ENCODE measurements at places on chromosomes 3 and 15.

DNA sequence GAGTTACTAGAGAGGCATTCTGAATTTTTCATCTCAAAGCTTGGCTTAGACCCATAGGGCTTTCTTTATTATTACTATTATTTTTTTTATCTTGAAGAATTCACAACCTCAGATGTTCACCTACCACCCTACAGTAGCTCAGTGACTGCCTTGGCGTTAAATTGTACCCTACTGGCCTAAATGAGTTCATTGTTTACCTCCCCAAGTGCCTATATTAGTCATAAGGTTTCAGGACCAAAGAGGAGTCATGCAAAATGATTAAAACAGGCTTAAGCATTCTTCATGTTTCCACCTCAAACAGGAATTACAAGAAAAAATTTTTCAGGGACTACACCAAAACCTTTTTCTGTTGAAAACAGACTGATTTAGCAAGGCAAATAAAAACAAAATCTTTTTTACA lies 751.5 kb downstream of the SQOR start:
- no peaks in the 10 kb centered on the region for H3K36me3 ChIP-seq
- no peak overlapping the region for H3K4me3 ChIP-seq
- no peak for DNase-seq

DNA sequence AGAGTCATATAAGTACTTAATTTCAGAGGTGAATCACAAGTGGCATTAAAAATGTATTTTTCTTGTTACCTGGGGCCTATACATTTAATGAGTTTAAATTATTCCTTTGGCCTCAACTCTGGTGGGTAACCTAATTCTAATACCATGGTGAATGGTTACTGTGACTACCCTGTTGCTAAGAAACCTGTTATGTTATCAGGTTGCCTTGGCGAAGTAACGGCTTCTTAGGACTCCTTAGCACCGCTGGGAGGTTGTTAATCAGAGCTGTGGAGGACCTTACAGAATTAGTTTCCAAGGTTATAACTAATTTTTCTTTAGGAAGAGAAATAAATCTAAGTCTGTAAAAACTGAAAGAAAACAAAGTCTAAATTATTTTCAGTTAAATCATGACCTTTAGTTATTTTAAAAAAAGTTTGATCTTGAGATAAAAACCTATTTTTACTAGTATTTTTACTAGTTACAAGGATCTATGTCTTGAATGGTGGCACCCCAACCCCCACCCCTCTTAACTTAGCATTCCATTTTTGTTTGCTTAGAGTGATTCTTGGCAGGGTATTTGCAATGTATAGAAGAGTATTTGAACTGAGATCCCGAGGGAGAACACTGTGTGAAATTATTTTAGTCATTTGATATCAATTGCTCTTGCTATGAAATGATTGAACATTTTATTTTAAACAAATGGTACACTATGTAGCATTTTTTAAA lies 155.5 kb downstream of the FNDC3B start:
- H3K4me3 ChIP-seq: no peak overlapping the region
- peaks cover 36% of the 10 kb centered on the region for H3K4me1 ChIP-seq
- DNase-seq: no peak
- H3K27ac ChIP-seq: no peak overlapping the region
- no peaks in the 10 kb centered on the region for H3K27me3 ChIP-seq

GRCh38 chr3:24709956-24710355 lies 215.3 kb upstream of the THRB start:
- H3K27me3 ChIP-seq: no peaks in the 10 kb centered on the region
- no peak overlapping the region for H3K27ac ChIP-seq
- no peak overlapping the region for H3K4me3 ChIP-seq
- H3K4me1 ChIP-seq: no peaks in the 10 kb centered on the region

GRCh38 chr3:135134684-135135075 lies 339.6 kb downstream of the EPHB1 start:
- DNase-seq: no peak
- no peaks in the 10 kb centered on the region for H3K27me3 ChIP-seq
- no peaks in the 10 kb centered on the region for H3K36me3 ChIP-seq
- no peaks in the 10 kb centered on the region for H3K4me1 ChIP-seq
- no peak overlapping the region for H3K27ac ChIP-seq

DNA sequence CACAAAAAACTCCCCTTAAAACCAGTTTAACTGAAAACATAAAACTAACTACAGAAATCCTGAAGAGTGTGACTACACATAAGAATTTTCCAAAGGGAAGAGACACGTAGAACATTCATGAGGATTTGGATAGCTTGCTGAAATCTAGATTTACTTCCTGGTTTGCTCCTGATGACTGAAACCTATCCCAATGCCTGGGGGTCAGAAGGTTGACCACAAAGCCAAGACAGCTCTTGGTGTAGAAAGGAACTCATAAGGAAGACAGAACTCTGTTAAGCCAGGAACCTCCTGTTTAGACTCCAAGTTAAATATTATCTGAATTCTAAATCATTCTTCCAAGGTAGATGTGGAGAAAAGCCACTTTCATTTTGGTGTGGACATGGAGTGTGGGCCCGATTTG lies 92.8 kb downstream of the TFG start:
- H3K4me3 ChIP-seq: no peak overlapping the region
- DNase-seq: no peak
- H3K27me3 ChIP-seq: no peaks in the 10 kb centered on the region
- no peaks in the 10 kb centered on the region for H3K4me1 ChIP-seq
- no peak overlapping the region for H3K27ac ChIP-seq

DNA sequence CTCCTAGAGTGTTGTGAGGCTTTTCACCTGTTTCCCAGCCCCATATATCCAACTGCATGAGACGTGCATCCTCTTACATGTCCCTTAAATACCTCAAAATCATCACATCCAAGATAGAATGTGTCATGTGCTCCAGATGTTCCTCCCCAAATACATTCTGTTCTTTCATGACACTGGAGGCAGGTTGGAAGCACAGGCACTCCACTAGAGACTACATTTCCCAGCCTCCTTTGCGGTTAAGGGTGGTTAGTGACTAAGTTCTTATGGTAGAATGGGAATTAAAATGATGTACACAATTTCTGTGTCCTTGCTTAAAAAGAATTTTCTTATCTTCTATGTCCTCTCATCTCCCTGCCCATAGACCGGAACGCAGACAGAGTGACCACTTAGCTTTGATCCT lies 34.3 kb downstream of the TMEM40 start:
- H3K27me3 ChIP-seq: no peaks in the 10 kb centered on the region
- H3K27ac ChIP-seq: no peak overlapping the region
- no peaks in the 10 kb centered on the region for H3K36me3 ChIP-seq
- H3K4me1 ChIP-seq: peaks cover 16% of the 10 kb centered on the region
- H3K4me3 ChIP-seq: no peak overlapping the region

DNA sequence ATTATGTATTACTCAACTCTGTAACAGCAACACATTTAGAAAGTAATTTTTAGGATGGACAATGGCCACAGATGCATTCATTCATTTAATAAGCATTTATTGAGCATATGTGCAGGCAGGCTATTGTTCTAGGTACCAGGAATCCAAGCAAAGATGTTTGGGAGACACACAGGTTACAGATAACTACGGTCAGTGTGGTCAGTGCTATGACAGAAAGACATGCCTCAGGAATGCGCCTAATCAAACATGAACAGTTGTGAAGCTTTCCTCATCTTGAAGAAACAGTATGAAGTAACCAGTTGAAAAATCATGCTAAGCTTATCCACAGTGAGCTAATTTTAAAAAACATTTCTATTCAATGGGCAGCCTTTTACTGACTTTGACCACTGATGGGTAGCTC lies 155.4 kb upstream of the CCDC54 start:
- no peak overlapping the region for H3K4me3 ChIP-seq
- H3K27me3 ChIP-seq: no peaks in the 10 kb centered on the region
- H3K27ac ChIP-seq: no peak overlapping the region

DNA sequence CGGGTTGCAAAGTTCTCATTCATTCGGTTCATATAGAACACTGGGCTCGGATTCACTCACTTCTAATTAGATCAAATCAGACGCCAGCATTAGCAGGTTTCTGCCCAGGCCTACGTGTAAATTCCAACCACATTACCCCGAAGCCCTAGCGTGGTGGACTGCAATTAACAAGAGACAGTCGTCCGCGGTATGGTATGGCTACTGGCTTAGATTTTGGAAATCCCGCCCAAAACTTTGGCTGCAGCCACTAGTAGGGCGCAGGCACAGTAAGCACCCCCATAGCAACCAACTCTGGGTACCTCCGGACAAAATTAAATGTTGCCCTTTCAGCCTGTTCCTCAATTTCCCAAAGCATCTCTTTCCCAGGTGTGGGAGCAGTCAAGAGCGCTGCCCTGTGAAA lies 771 bp downstream of the RARRES1 start:
- H3K27ac ChIP-seq: peak overlapping the region; percentile 69
- H3K27me3 ChIP-seq: no peaks in the 10 kb centered on the region
- H3K36me3 ChIP-seq: no peaks in the 10 kb centered on the region

- no peak overlapping the region for H3K27ac ChIP-seq
- H3K27me3 ChIP-seq: no peaks in the 10 kb centered on the region
- H3K36me3 ChIP-seq: no peaks in the 10 kb centered on the region
- H3K4me3 ChIP-seq: no peak overlapping the region
- DNase-seq: no peak
- H3K4me1 ChIP-seq: no peaks in the 10 kb centered on the region
Observed at GRCh38 chr3:162629372-162629771, 1132.8 kb downstream of the OTOL1 start.

GRCh38 chr3:185789891-185790830 lies 34.7 kb downstream of the IGF2BP2 start:
- H3K27me3 ChIP-seq: no peaks in the 10 kb centered on the region
- H3K27ac ChIP-seq: no peak overlapping the region
- H3K4me3 ChIP-seq: no peak overlapping the region
- no peaks in the 10 kb centered on the region for H3K36me3 ChIP-seq
- H3K4me1 ChIP-seq: no peaks in the 10 kb centered on the region

- H3K36me3 ChIP-seq: no peaks in the 10 kb centered on the region
- H3K27ac ChIP-seq: no peak overlapping the region
- H3K27me3 ChIP-seq: no peaks in the 10 kb centered on the region
- no peak for DNase-seq
Observed at GRCh38 chr15:52417521-52417920, 111.2 kb downstream of the MYO5A start.

DNA sequence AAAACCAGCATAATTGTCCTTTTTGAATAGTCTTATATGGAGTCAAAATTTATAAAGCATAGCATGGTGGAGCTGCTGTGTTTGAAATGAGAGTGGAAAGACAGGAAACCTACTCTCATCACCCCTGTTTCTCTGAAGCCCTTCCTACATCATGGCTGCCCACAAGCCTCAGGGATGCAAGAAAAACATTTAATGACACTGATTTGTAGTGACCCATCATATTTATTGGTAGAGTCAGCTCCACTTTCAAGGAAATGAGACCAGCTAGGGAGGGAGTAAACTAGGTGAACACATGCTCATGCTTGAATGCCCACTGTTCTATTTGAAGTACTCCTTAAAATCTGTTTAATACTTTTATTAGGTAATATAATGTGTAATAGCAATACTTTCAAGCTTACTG lies 494.3 kb upstream of the KCNMB2 start:
- no peaks in the 10 kb centered on the region for H3K4me1 ChIP-seq
- no peaks in the 10 kb centered on the region for H3K27me3 ChIP-seq
- no peak overlapping the region for H3K27ac ChIP-seq

- no peak overlapping the region for H3K4me3 ChIP-seq
- no peak for DNase-seq
- no peak overlapping the region for H3K27ac ChIP-seq
- no peaks in the 10 kb centered on the region for H3K27me3 ChIP-seq
- H3K36me3 ChIP-seq: no peaks in the 10 kb centered on the region
Observed at GRCh38 chr15:48964898-48965297, 1.2 kb upstream of the SHC4 start.

DNA sequence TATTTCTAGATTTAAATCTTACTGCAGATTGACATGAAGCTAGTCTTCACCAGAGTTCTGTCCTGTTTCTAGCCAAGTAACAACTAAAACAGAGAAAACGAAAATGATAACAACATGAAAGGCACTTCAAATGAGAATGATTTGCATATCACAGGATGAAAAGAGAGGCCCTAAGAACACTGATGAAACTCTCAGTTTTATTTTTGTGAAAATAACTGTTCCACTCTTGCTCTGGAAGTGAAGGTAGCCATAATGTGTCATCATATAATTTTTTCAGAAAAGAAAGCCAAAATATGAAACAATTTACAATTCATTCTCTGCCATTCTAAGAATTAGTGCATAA lies 274.4 kb downstream of the ADAMTSL3 start:
- H3K27ac ChIP-seq: no peak overlapping the region
- H3K4me1 ChIP-seq: peaks cover 3% of the 10 kb centered on the region
- DNase-seq: no peak
- no peaks in the 10 kb centered on the region for H3K27me3 ChIP-seq

DNA sequence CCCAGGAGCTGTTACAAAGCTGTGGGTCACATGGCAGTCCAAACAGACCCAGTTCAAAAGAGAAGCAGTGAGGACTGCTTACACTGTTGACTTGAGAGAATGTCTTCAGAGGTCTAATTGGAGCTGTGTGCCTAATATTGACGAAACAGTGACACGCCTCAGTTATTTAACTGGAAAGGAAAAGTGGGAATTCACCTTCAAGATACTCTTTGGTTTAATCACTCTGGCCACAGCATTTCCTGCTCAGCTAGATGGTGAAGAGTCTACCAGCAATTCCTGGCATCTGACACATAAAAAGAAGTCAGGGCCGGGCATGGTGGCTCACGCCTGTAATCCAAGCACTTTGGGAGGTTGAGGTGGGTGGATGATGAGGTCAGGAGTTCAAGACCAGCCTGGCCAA lies 326.4 kb downstream of the SV2B start:
- H3K27ac ChIP-seq: no peak overlapping the region
- H3K4me1 ChIP-seq: no peaks in the 10 kb centered on the region
- no peaks in the 10 kb centered on the region for H3K27me3 ChIP-seq
- H3K36me3 ChIP-seq: no peaks in the 10 kb centered on the region
- no peak for DNase-seq
- H3K4me3 ChIP-seq: no peak overlapping the region

DNA sequence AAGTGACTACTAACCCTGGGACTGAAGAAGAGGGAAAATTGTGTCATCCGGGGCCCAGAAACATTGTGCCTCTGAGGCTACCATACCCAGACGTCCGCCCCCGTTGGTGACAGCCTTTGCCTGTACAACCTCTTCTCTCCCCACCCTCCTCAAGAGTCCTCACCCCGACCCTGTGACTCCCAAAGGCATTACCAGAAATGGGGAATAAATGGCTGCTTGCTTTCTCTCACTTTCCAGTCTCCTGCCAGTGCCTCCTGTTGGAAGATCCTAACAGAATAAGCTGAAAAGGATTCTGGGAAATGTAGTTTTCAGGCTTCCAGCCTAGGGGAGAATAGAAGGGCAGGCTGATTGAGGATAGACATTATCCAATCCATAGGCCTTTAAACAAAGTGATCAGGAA lies 30.8 kb upstream of the SLC25A36 start:
- H3K36me3 ChIP-seq: no peaks in the 10 kb centered on the region
- no peaks in the 10 kb centered on the region for H3K27me3 ChIP-seq
- no peaks in the 10 kb centered on the region for H3K4me1 ChIP-seq
- DNase-seq: no peak
- H3K27ac ChIP-seq: no peak overlapping the region

Data from heart right ventricle (tissue), 16 donors.